ENCODE measurements at places on chromosomes 2 and 18. TPM values are rescaled to one million over a fixed set of nuclear protein-coding genes. Genes with fewer than 3 reads are reported as not detected.

The SERPINB13 gene
- not detected for total RNA-seq

The RUFY4 gene
- total RNA-seq = not detected

The PLEKHH2 gene
- total RNA-seq = 0.59 TPM

The ADD2 gene
- total RNA-seq = not detected

The B4GALT6 gene
- total RNA-seq = 2.4 TPM

The TLX2 gene
- 4.2 TPM for total RNA-seq

The INPP1 gene
- 13.3 TPM for total RNA-seq

- DNase-seq = no peak
Observed at GRCh38 chr2:204172145-204172600, 235.6 kb downstream of the ICOS start.

GRCh38 chr2:72630767-72631166 lies 195.1 kb downstream of the EXOC6B start:
- DNase-seq = peak; percentile 16

DNA sequence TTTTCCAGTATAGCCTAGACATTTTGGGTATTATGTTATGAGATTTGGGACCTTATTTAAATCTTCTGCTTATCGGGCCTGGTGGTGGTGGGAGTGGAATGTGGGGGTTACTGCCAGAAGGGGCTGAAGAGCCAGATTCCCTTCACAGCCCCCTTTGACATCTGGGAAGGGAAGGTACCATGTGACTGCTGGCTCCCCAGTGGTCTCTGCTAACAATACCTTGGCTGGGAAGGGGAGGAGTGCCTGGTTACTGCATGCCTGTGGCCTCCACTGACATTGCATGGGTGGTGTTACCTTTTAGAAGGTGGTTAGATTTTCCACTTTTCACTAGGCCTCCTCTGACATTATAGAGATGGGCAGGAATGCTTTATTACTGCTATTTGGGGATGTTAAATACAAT lies 8.0 kb downstream of the ATP9B start:
- no peak for DNase-seq

DNA sequence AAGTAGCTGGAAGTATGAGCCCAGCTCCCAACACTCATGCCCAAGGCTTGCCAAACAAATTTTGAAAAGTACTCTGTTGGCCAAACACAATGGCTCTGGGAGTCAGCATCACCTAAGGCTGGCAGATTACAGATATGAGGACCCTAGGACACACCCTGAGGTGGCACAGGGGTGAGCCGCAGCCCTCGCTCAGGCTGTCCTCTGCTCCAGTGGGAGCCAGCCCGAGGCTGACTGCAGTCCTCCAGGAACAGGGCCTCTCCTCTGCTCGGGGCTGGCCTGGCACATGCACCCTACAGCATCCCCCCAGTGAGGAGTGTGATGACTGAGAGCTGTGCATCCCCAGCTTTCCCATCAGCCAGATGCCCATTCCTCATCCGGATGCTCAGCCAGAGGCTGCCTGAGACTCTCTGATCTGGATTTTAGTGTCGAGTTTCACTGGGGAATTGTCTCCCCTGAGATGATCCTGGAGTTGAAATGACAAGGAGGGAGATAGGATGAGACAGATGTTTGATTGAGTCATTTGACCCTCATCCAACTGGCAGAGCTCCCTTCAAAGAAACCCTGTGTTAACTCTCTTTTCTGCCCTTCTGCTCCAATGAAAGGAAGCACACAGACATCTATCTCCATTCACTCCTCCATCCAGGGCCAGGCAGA lies 269.3 kb upstream of the NCKAP5 start:
- DNase-seq = peak; percentile 96

GRCh38 chr2:45256867-45257641 lies 247.8 kb upstream of the SIX2 start:
- DNase-seq = no peak

- DNase-seq = peak; percentile 86
Observed at GRCh38 chr2:54673501-54673998, 49.9 kb upstream of the EML6 start.

DNA sequence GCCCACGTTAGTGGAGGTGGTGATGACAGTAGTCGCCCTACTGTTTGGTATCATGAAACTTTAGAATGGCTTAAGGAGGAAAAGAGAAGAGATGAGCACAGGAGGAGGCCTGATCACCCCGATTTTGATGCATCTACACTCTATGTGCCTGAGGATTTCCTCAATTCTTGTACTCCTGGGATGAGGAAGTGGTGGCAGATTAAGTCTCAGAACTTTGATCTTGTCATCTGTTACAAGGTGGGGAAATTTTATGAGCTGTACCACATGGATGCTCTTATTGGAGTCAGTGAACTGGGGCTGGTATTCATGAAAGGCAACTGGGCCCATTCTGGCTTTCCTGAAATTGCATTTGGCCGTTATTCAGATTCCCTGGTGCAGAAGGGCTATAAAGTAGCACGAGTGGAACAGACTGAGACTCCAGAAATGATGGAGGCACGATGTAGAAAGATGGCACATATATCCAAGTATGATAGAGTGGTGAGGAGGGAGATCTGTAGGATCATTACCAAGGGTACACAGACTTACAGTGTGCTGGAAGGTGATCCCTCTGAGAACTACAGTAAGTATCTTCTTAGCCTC lies 16.2 kb downstream of the MSH6 start:
- no peak for DNase-seq

- peak; percentile 89 for DNase-seq
Observed at GRCh38 chr18:12741351-12741750, 38.5 kb downstream of the PSMG2 start.
